ENCODE measurements at places on chromosomes 12 and 14.

DNA sequence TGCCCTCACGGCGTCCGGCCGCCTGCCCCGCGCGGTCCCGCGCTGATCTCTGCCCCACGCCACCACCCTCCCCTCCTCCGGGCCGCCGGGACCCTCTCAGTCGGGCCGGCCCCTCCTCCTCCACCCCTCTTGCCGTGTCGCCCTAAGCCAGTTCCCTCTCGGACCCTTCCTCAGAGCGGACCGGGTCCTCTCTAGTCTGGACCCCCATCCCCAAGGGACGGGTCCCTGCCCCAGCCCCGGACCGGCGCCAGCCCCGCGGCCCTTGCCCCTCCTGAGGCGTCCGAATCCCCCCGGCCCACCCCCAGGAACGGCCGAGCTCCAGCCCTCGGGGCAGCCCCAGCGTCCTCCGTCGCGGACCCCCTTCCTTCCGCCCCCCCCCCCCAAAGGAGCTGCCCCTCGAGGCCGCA lies 485 bp downstream of the PPP4R4 start:
- no peak for DNase-seq

DNA sequence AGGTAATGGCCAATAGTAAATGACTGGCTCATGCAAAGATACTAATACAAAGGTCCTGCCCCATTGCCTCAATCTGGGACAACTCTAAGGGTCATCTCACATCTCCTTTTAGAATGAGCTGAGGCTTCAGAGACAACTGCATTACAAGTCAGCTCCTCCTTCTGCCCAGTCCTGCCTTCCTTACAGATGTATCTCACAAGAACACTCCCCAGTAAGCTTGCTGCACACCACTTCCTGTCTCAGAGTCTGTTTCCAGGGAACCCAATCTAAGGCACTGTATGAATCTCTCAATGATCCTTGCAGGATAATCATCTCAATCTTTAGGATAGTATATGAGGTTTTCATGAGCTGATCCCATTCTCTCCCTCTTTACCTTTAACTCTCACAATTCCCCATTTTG lies 57.8 kb upstream of the ZDHHC17 start:
- DNase-seq: no peak

- peak; percentile 6 for DNase-seq
Measured at GRCh38 chr12:103771466-103771865, 69.6 kb downstream of the NT5DC3 start.

DNA sequence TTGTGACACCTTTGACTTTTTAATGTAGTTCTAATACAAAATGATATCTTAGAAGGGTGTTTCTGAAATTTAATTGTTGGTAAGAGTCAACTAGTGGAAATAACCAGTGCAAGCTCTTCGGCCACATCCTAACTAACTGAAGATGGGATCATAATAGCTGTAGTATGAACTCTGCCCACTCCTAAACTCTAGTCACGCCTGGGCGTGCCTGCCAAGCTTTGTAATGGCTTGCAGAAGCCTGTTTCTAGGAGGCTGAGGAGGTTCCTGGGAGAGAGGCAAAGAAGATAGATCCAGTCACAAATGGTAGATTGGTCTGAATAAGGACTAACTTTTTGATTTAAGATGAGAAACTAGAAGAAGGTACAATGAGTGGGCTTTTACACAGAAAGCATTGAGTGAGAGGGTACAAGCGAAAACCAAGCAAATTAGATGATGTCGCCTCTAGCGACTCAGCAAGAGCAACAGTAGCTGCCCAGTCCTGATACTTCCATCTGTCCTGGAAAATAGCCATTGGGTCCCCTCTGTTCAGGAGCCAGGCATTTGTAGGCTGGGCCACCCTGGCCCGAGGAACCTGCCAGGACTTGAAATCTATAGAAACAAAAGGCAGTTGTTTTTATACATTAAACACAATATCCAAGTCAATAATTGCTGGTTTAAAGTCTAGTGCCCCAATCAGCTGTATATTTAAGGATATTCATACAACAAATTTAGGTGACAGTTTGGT lies 148.8 kb downstream of the SLC38A4 start:
- DNase-seq: no peak

- no peak for DNase-seq
Measured at GRCh38 chr12:45336762-45337596, 121.1 kb downstream of the ANO6 start.

DNA sequence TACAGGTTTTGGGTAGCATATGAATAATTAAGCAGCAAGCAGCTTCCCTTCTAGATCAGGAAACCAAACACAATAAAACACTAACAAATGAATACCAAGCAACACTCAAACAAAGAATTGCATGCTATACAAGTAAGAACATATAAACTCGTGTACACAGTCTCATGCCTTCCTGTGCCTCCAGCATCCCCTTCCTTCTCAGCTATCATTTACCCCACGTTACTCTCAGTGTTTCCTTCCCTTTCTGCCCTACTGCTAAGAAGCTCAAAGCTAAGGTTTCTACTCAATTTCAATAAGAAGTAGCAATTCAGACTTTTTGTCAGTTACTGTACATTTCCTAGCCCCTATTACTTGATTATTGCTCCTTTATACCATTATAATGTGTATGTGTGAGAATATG lies 81.0 kb downstream of the DUSP16 start:
- DNase-seq: peak; percentile 70

DNA sequence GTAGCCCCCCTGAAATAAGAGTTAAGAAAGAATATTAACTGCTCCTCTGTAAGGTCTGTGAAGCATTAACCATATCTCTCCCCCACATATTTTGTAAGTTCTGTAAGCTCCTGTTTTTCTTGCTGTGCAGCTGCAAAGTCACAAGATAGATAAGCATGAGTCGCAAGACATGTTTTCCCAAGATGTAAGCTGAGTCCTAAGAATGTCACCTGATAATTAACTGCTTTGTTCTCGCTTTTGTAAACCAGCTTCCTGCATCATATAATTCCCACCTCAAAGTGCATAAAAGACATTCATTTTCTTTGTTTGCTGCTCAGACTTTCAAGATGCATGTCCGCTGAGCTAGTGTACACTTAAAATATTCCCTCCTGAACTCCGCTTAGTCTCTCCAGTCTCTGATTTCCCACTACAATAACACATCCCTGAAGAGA lies 27.0 kb upstream of the PHC1 start:
- no peak for DNase-seq

- no peak for DNase-seq
Measured at GRCh38 chr14:104970231-104971068, 7.7 kb downstream of the AHNAK2 start.

GRCh38 chr14:99971941-99972747 lies 93.1 kb upstream of the EVL start:
- no peak for DNase-seq

DNA sequence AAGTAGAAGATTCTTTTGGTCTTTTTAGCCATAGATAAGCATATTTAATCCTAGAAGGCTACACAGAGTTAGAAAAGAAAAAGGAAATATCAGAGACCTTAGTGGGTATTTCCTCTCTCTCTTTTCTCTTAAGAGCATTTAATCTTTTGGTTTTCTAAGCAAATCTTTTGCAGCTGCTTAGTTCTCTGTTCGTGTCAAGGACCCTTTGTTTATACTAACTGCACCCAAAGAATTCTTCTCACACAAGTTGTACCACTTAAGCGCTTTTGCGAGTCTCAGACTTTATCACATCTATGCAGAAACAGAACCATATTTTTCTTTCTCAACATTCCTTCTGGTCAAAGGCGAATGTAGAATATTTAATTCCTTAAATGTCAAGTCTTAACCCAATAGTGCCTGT lies 17.9 kb upstream of the NID2 start:
- no peak for DNase-seq

DNA sequence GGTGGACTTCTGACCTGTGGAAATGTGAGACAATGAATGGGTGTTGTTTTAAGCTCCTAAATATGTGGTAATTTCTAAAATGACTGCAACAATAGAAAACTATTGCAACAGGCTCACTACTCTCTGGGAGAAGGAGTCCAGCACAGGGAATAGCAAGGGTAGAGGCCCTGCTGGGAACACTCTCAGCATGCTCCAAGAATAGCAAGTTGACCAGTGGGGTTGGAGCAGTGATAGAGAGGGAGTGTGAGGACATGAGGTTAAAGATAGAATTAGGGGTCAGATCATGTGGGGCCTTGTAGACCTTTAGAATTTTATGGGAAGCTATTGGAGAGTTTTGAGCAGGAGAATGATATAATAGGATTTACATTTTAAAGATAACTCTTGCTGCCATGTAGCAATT lies 346.7 kb upstream of the CCDC196 start:
- DNase-seq: no peak

GRCh38 chr14:85564841-85565527 lies 35.0 kb downstream of the FLRT2 start:
- DNase-seq: no peak

GRCh38 chr14:95058491-95058890 lies 98.8 kb downstream of the DICER1 start:
- no peak for DNase-seq

GRCh38 chr12:84919271-84919670 lies 6.7 kb upstream of the SLC6A15 start:
- DNase-seq: no peak

DNA sequence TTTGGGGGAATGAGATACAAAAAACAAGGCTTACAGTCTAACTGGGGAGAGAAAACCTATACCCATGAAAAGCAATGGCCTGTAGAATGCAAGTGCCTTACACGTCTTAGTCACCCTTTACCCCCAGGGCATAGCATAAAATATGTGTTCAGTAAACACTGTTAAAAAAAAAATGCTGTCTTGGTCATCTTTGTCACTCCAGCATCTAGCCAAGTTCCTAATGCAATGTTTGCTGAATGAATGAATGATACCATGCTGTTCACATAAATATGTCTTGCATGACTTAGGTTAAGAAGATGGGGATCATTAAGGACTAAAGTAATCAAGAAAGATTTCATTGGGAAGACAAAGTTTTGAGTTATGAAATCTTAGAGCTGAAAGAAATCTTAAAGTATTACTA lies 38.5 kb downstream of the PPP2R5E start:
- DNase-seq: no peak

DNA sequence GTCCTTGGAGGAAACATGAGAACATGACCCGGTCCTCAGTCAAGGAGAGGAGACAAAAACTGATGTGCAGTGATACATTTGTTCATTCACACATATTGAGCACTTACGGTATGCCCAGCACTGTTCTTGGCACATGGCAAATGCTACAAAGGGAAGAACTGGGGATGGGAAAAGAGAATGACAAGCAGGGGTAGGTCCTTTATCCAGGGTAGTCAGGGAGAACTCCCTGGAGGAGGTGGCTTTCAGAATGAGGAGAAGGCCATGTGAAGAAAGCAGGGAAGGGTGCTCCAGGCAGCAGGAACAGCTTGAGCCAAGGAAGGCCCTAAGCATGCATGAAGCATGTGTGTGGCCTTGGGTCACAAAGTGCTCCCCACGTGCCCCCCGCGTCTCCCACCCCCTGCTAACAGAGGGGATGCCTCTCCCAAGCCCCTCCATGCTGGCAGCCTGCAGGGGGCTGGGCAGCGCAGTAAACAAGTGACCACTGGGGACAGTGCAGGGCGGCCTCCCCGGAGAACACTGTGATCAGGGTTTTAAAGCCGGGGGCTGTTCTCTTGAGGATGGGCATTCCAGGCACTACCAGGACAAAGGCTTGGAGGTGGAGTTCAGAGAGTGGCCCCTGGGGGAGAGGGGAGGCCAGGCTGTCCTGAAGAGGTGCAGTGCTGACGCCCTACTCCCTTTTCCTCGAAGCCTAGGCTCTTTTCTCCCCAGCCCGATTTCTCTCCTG lies 71.0 kb downstream of the PHETA1 start:
- no peak for DNase-seq

- no peak for DNase-seq
Measured at GRCh38 chr12:60704171-60704914, 1108.5 kb downstream of the SLC16A7 start.

Data from CD4-positive, alpha-beta T cell treated with Interferon alpha-2 for 1 hour (primary cell).